Astrocyte (in vitro differentiated cells and primary cell): ENCODE measurements at places on chromosomes 3 and 15. TPM values are rescaled to one million over a fixed set of nuclear protein-coding genes. Genes with fewer than 3 reads are reported as not detected.

GRCh38 chr3:65412588-65412987 is 626.1 kb downstream of the MAGI1 start:
- no peak overlapping the region for H3K4me3 ChIP-seq
- no peak for DNase-seq
- H3K27me3 ChIP-seq: no peaks in the 10 kb centered on the region
- H3K36me3 ChIP-seq: no peaks in the 10 kb centered on the region

DNA sequence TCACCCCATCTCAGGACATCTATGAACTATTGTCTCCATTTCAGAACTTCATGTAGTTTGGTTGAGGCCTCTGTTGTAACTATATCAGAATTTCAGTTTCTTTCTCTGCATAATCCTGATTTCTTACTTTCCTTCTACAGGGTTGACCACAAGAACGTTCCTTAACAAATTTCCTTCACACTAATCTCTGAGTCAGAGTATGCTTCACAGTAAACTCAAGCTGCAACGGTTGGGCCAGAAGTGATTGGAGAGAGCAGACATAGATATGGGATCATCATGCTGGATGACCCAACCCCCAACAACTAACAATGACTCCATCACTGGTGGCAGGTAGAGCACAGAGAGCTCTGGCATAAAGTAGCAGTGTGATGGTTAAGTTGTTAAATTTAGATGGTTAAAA is 128.8 kb upstream of the OSTN start:
- DNase-seq: peak; percentile 94
- H3K4me3 ChIP-seq: no peak overlapping the region
- H3K4me1 ChIP-seq: peaks cover 18% of the 10 kb centered on the region
- no peaks in the 10 kb centered on the region for H3K27me3 ChIP-seq
- no peaks in the 10 kb centered on the region for H3K36me3 ChIP-seq

DNA sequence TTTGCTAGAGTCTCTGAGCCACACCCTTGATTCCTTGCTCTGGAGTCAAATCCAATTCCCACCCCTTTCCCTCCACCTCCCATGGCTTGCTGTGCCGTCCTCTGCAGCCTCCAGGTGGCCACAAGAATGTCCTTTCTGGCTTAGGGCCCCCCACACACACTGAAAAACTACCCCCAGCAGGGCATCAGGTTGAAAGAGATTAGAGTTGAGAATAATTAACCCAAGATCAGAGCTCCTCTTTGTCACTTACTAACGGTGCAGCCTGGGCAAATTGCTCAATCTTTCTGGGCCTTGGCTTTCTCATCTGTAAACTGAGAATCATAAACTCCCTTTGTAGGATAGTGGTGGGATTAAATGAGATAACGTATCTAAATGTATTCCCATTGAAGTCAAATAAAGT is 78.5 kb downstream of the MRPL46 start:
- H3K36me3 ChIP-seq: no peaks in the 10 kb centered on the region
- H3K27ac ChIP-seq: no peak overlapping the region
- H3K4me3 ChIP-seq: no peak overlapping the region
- H3K4me1 ChIP-seq: peaks cover 6% of the 10 kb centered on the region
- no peaks in the 10 kb centered on the region for H3K27me3 ChIP-seq
- DNase-seq: no peak

DNA sequence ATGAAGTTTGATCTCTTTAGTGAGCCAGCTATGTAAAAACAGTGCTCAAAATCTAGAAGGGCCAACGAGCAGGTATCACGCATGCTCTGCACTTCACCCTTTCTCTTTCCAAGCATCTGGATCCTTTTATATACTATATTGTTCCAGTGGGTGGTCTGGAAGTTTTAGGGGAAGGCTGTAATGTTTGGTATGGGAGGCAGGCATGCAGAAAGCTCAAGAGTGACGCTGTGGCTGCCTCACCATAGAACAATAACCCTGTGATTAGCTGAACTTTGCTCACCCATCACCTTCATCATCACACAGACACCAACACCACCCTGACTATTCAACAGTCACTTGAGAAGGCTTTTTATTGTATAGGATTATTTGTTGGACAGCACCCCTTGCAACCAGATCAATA is 81.6 kb downstream of the FBN1 start:
- peaks cover 42% of the 10 kb centered on the region for H3K4me1 ChIP-seq
- no peak overlapping the region for H3K4me3 ChIP-seq
- peak overlapping the region; percentile 34 for H3K27ac ChIP-seq
- no peaks in the 10 kb centered on the region for H3K27me3 ChIP-seq
- DNase-seq: peak; percentile 56

DNA sequence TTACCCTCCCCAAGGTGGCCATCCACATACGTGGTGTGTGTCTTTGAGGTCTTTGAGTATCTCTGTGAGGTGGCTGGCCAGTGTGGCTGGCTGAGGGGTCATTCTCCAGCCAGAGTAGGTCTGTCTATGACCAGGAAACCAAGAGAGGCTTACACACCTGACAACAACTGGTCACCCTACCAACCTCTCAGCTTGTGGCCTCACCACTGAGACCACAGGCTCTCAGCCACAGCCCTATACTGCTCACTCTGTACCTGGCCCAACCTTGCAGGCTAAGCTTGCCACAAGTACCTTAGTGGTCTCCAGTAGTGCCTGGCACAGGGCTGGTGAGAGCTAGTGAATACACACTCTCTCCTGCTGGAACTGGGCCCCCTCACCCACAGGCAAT is 5.1 kb downstream of the HEMK1 start:
- no peak for DNase-seq
- no peaks in the 10 kb centered on the region for H3K4me1 ChIP-seq
- no peak overlapping the region for H3K4me3 ChIP-seq
- H3K27ac ChIP-seq: no peak overlapping the region
- H3K27me3 ChIP-seq: no peaks in the 10 kb centered on the region

DNA sequence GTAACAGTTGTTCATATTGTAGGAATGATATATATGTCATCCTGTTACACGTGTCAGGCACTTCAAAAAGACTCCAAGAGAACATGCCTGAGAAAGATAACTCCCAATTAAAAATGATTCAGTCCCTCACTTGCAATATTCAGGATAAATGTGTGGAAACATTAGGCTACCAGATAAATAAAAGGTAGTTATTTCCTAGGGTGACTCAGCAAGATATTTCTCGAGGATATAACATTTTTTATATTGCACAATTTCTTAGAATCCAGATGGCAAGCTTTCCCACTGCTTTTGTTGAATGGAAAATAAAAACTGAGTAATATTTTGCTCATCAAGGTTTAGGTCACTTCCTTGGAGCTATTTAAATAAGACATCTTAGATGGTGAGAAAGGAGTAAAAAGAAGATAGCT is 181.4 kb downstream of the GAP43 start:
- peak overlapping the region; percentile 95 for H3K27ac ChIP-seq
- DNase-seq: peak; percentile 90
- no peaks in the 10 kb centered on the region for H3K27me3 ChIP-seq
- H3K36me3 ChIP-seq: no peaks in the 10 kb centered on the region
- peaks cover 33% of the 10 kb centered on the region for H3K4me1 ChIP-seq
- H3K4me3 ChIP-seq: no peak overlapping the region

GRCh38 chr3:6785726-6786125 is 75.2 kb upstream of the GRM7 start:
- no peaks in the 10 kb centered on the region for H3K27me3 ChIP-seq
- no peaks in the 10 kb centered on the region for H3K36me3 ChIP-seq
- no peaks in the 10 kb centered on the region for H3K4me1 ChIP-seq
- H3K4me3 ChIP-seq: no peak overlapping the region

DNA sequence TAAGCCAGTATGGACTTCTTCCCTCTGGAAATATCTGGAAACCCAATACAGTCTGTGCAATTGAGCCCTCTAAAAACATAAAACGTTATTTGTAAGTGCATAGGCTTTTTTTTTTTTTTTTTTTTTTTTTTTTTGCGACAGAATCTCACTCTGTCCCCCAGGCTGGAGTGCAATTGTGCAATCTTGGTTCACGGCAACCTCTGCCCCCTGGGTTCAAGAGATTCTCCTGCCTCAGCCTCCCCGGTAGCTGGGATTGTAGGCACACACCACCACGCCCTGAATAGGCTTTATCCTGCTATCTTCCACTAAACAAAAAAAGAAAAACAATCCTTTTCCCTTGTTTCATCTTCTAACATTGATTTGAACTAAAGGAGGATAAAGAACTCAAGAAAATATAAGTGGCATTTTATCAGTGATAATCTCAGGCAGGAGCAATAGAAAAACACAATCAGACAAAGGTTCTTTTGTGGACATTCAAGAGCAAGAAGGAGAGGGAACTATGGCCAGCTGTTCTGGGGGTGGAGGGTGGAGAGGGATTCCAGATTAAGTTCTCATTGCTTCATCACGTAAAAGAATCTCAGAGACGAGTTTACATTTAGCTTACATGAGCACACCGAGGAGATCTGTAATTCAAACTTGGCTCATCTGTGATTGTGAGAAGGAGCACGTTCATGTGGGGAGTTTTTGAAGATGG is 68.6 kb downstream of the ITGB5 start:
- no peak overlapping the region for H3K4me3 ChIP-seq
- H3K27me3 ChIP-seq: no peaks in the 10 kb centered on the region
- H3K4me1 ChIP-seq: peaks cover 5% of the 10 kb centered on the region
- peaks cover 18% of the 10 kb centered on the region for H3K36me3 ChIP-seq

DNA sequence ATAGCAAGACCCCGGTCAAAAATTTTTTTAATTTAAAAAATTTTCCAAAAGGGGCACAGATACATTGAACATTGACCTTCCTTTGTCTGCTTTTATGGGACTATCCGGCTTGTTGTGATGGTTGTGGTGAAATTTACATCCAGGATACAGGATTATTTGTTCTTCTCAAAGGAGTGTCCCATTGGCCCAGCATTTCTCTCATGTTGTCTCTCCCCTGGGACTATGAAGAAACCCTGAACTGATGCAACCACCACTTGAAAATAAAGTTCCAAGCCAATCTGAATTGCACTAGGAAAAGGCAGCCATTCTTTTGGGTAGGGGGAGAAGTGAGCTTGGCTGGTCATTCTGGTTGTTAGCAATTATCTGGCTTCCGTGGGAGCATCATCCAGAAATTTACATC is 58.4 kb downstream of the PPARG start:
- DNase-seq: no peak
- H3K36me3 ChIP-seq: no peaks in the 10 kb centered on the region
- no peaks in the 10 kb centered on the region for H3K4me1 ChIP-seq
- no peak overlapping the region for H3K4me3 ChIP-seq
- H3K27me3 ChIP-seq: no peaks in the 10 kb centered on the region

DNA sequence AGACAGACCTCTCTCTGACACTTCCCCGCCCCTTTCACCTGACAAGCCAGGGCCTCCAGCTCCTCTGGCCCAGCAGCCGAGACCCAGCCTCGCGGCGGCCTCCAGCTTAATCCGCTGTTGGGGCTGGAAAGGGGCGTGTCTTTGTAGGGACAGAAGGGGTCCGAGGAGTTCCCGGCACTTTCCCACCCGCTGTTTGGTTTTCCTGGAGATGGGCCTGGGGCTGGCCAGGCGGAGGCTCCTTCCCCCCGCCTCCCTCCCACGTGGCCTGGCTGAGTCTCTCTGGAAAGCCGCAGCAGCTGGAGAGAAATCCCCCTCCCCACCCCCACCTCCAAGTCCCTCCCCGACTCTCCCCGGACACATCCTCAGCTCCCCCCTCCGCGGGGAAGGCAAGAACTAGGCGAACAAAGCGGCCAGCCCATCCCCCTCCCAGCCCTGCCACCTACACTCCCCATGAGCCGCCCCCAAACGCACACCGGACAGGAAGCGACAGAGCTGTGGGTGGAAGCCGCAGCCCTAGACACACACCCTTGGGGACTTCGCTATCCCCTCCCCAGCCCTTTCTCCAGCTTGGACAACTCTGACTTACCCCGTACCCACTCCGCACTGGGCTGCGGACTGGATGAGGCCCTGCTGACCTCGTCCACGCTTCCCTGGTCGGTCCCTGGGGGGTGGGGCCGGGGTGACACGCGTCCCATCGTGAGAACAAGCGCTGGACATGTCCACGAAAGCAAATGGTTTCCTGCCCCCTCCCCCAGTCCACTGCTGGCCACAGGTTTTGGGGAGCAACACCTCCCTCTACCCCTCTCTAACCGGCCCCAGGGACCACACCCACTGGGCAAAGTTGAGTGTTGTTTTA is 1.2 kb downstream of the IGDCC4 start:
- H3K36me3 ChIP-seq: no peaks in the 10 kb centered on the region
- H3K4me1 ChIP-seq: peaks cover 32% of the 10 kb centered on the region
- DNase-seq: peak; percentile 79
- peak overlapping the region; percentile 38 for H3K27ac ChIP-seq
- peak overlapping the region; percentile 67 for H3K4me3 ChIP-seq

DNA sequence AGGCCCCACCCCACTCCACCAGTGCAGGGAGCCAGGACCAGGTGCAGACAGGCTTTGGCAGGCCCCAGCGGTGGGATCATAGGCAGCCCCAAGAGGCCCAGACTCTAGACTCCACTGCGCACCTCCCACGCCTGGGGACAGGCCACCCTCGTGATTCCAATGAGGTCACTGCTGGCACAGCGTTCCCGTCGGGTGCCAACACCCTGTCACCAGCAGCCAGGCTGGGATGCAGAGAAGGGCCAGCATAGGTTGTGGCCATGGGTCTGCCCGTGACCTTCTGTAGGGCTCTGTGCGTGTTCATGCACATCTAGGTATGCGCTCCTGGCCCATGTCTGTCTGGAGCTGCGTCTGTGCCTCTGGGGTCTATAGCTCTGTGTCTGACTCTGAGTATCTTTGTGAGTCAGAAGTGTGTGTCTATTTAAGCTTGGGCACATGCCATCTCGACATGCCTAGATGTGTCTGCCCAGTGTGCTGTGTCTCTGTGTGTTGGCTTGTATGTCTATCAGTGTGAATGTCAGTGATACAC is 13.0 kb downstream of the VIPR1 start:
- peaks cover 7% of the 10 kb centered on the region for H3K27me3 ChIP-seq
- H3K36me3 ChIP-seq: no peaks in the 10 kb centered on the region
- no peak overlapping the region for H3K4me3 ChIP-seq
- H3K27ac ChIP-seq: no peak overlapping the region

DNA sequence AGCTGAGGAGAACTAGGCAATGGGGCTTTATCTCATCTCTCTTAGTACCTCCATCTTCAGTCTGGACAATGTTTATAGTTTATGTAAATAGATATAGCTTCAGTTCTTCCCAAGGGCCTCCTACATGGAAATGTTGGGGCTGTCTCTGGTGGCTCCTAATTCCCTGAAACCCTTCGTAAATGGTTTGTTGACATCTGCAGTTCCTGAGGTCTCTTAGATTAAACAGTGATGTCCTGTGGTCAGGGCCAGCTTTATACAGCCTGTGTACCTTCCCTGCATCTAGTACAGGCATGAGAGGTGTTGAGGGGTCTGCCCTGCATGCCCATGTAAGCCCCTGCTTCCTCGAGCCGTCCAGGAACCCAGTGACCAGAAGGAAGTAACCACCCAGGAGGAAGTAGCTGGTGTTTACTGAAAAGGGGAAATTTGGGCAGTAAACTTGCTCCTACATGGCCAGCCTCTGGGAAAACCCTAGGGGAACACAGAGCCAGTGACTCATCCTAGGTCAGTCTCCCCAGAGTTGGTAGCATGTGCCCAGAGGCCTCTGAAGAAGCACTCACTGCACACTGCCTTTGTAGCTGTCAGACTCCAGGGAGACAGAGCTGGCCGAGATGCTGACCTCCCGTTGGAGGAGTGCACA is 4.7 kb upstream of the TBC1D2B start:
- DNase-seq: no peak
- H3K27me3 ChIP-seq: no peaks in the 10 kb centered on the region
- no peaks in the 10 kb centered on the region for H3K36me3 ChIP-seq
- H3K4me3 ChIP-seq: no peak overlapping the region

GRCh38 chr15:96180087-96180748 is 150.3 kb upstream of the NR2F2 start:
- no peaks in the 10 kb centered on the region for H3K4me1 ChIP-seq
- H3K27ac ChIP-seq: no peak overlapping the region
- no peak for DNase-seq
- no peaks in the 10 kb centered on the region for H3K27me3 ChIP-seq
- no peaks in the 10 kb centered on the region for H3K36me3 ChIP-seq

Gene AMOTL2
- 150 and 197 TPM in 2 replicates for total RNA-seq

Gene HRG
- total RNA-seq: not detected in 2 replicates
